ENCODE measurements at places on chromosomes 2 and 18. TPM values are rescaled to one million over a fixed set of nuclear protein-coding genes. Genes with fewer than 3 reads are reported as not detected.

Gene RSAD2
- total RNA-seq, result 11.1 TPM

Gene LRRC30
- 0.32 TPM for total RNA-seq

GRCh38 chr2:231259104-231259503 is 60.7 kb downstream of the ARMC9 start:
- no peak for DNase-seq

DNA sequence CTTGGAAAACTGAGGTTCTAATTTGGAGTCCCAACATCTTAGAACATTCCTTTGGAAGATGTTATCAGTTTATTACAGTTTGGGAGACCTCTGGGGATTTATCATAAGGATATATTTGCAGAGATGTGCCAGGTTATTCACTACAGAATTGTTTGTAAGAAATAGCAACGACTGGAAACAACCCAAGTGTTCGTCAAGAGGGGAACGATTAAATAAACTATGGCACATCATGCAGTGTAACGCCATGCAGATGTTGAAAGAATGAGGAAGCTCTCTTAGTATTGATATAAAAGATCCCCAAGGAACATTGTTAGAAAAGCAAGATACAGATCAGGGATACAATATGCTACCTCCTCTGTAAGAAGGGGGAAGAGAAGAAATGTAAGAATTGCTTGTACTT is 210.6 kb downstream of the TMEM247 start:
- DNase-seq, result no peak

- no peak for DNase-seq
Measured at GRCh38 chr2:129191530-129191929, 787.9 kb upstream of the RAB6C start.

DNA sequence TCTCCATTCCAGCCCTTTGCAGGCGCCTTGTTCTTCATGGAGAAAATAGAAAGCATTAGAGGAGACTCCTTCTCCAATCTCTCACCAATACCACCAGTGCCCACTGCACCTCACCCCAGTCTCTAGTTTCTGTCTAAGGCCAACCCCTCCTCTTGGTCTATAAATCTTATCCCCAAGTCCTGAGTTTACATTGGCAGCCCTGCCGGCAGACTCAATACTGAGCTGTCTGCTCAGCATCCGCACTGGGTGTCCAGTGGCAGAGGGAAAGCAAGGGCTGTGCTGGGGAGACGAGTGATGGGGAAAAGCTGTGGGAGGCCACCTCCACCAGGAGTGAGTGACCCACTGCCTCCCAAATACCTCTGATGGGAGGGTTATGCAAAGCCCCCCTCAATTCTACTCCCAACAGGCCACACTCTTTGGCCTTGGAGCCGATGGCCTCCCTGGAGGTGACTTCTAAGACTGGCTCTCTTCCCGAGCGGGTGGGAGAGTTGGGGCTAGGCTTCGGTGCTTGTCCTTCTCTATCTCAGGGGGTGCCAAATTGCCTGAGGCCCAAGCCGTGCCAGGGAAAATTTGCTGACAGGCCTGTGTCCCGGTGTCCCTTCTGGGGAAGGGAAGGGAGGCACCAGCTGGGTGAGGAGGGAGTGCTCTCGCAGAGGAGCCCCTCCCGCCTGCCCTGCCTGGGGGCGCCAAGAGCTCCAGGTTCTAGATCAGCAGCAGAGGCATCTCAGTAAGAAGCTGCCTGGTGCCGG is 165.2 kb upstream of the MSH6 start:
- no peak for DNase-seq

DNA sequence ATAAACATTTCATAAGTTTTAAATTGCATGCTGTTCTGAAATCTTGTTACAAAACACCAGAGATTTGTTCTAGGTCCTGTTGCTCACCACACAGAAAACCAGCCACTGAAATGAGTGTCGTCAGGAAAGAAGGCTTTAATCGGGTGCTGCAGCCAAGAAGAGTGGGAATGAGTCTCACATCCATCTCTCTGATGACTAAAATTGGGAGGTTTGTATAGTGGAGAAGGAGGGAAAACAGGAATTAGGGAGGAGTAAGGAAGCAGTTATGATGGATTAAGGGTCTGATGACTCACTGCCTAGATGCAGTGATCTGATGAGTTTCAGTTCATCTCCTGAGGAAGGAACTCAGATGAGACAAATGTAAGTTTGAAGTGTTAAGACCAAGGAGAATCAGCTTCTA is 42.1 kb upstream of the GPR39 start:
- DNase-seq, result no peak

DNA sequence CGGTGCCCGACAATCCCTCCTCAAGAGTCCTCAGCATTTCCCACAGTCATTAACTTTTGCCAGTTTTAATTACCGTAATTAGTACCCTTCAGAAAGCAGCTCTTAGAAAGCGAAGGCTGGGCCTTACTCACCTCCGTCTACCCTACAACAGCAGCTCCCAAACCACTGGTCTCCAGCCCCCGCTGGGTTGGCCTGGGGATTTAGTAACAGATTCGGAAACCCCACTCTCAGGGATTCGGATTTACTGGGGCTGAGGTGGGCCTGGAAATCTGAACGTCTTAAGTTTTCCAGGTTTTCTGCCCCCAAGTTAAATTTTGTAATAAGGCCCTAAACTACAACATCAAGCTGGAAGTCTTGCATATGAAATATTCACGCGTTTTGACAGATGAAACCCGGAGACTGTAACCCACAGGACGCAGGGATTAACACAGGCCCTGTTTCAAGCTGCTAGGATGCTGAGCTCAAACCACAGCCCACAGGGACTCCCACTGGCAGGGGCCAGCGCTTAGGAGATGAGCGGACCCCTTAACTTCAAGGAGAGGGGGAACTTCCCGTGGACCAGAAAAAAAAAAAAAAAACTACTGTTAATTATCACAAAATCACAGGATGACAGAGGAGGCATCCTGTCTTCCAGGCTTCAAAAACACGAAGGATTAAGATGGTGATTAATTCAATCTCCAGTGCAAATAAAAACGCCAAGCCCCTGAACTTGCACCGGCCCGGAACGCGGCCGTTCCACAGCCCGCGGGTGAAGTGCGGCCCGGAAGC is 985 bp downstream of the ILKAP start:
- no peak for DNase-seq

DNA sequence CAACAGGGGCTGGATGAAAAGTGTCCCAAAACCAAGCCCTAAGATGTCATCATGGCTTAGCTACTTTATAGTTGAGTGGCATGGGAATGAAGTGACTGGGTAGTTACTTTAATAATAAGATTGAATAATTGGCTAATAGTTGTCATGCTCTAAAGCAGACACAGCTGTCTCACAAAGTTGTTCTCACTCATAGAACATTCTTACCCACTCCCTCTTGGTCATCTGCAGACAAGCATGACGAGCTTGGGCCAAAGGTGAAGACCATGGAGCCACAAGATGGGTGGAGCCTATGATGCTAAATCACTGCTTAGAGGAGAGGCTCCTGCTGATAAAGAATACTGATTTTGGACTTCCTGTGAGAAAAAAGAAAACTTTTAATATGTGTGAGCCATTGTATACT is 62.4 kb upstream of the MMADHC start:
- DNase-seq, result no peak

DNA sequence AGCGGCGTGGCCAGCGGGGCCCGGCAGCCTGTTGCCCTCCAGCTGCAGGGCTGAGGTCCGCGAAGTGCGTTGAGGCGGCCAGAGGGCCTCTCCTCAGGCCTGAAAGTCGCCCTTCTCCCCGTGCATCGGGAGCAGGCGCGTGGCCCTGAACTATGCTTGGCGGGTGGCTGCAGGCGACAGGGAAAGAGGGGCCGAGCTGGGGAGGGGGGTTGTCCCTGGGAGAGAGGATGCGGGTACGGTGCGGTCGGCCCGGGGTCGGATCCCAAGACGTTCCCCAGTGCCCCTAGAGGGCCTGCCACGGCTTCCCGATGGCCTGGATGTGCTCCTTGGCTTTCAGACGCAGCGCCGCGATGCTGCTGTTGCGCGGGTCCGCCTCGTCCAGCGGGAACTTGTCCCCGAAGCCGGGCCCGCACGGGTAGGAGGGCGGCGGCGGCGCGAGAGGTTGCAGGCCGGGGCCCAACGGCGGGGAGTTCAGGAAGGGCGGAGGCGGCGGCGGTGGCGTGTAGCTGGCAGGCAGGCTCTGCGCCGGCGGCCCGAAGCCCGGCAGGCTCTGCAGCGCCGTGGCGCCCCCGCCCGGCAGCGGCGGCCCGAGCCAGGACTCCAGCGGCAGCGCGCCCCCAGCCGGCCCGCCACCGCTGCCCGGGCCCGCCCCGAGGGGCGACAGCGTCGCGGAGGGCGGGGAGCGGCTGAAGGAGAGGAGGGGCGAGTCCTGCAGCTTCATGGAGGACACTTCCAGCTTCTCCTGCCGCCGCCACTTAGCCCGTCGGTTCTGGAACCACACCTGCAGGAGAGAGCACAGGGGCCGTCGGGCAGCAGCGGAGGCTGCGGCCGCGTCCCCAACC is 4.3 kb downstream of the RAX start:
- no peak for DNase-seq

DNA sequence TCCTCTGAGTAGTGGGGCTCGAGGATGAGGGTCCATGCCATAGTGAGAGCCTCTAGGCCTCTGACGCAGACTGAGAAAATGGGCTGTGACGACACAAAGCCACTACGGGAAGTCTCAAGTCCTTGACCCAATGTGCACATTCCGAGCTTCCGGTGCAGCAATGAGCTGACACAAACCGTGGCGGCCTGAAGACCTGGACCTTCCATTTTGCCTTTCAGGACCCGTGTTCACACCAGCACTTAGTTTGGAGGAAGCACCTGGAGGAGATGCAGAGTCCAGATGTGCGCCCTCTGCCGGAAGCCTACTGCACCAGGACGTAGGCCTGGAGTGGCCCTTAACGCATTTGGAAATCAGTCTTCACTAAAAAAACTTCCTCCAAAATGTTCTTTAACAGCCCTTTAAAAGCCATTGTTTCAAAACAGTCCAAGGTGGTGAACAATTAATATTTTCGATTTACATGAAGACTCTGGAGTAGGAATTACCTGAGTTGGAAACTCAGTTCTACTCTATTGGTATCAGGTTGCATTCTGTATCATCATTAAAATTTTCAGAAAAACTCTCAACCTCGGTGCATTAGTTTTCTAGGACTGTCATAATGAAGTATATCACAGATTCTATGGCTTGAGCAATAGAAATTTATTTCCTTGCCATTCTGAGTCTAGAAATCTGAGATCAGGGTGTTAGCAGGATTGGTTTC is 33.9 kb downstream of the BMP10 start:
- DNase-seq, result no peak

GRCh38 chr2:45256173-45256866 is 247.1 kb upstream of the SIX2 start:
- DNase-seq, result no peak
